ENCODE measurements at places on chromosomes 11 and 22.

- no peak for DNase-seq
Measured at GRCh38 chr11:44766972-44767278, 40.2 kb downstream of the TSPAN18 start.

GRCh38 chr11:117620086-117620485 is 176.9 kb downstream of the DSCAML1 start:
- DNase-seq, result no peak

GRCh38 chr22:45335021-45335818 is 25.5 kb downstream of the FAM118A start:
- DNase-seq, result no peak

DNA sequence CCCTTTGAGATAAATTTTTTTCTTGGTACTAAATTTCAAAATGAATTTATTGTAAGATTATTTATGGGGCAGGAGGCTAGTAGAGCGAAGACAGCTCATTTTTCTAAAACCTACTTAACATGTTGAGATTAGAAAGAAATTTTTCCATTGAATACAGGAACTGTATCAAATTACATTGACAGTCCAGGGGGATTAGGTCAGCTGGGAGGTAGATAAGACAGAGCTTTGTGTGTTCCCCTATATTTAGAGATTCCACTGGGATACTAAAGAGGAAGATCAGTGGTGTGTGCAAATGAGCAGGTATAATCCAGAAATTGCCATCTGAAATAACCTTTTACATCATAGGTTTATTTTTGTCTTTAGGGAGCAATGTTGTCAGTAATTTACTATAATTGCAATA is 32.1 kb downstream of the ENDOD1 start:
- DNase-seq, result no peak

GRCh38 chr11:81792416-81792815 is 941.2 kb downstream of the FAM181B start:
- DNase-seq, result no peak

- DNase-seq, result no peak
Measured at GRCh38 chr11:34345991-34346480, 11.8 kb downstream of the ABTB2 start.

- no peak for DNase-seq
Measured at GRCh38 chr11:697811-698311, 2.2 kb downstream of the TMEM80 start.

GRCh38 chr11:126079621-126080124 is 17.0 kb upstream of the CDON start:
- DNase-seq, result no peak

DNA sequence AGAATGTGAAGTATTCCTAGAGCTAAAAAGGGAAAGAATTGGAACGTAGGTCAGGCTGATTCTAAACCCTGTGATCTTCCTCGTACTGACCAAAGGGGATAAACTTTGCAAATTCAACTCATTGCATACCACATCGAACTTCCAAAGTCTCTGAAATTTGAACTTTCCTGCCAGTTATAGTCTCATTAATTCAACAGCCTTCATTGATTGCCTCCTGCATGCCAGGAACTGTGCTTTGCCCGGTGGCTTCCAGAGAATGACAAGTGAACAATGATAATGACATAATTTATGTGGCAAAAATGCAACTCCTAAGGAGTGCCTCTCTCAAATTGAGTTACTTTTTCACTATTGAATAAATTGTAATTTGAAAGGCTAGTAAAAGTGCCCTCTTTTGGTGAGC is 107.7 kb upstream of the LDLRAD3 start:
- no peak for DNase-seq

Measured in stimulated activated CD4-positive, alpha-beta T cell treated with anti-CD3 and anti-CD28 coated beads, Interleukin-4, amount 100 ng/mL, for 24 hours (primary cell).